BJ (cell line): ENCODE measurements at places on chromosomes 7 and 10. TPM values are rescaled to one million over a fixed set of nuclear protein-coding genes. Genes with fewer than 3 reads are reported as not detected.

GRCh38 chr7:146150153-146150552, 33.6 kb downstream of the CNTNAP2 start:
- no peak for DNase-seq

The ERVW-1 gene
- not detected in 2 replicates for polyA plus RNA-seq

DNA sequence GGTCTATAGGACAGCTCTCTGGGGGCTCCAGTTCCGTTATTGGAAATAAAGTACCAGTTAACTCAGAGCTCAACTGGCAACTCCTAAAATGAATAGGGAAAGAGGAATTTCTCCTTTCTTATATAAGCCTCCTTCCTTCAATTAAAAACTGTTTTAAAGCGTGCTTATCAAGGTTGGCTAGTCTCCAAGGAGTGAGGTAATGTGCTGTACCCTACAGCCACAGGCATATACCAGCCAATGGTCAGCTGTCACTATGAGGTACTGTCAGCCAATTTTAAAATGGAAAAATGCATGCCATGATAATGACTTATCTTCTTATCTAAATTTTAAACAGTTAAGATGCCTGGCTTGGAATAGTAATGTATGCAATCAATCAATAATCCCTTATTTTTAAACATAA, 76.2 kb downstream of the PLCE1 start:
- no peak for DNase-seq

- no peak for DNase-seq
Measured at GRCh38 chr7:16930946-16931345, 49.2 kb upstream of the AGR3 start.

- no peak for DNase-seq
Measured at GRCh38 chr7:143846692-143847091, 55.3 kb downstream of the TCAF1 start.

The OR6V1 gene
- polyA plus RNA-seq: not detected in 2 replicates

The CPXM2 gene
- polyA plus RNA-seq: 13.9 and 14.4 TPM in 2 replicates

DNA sequence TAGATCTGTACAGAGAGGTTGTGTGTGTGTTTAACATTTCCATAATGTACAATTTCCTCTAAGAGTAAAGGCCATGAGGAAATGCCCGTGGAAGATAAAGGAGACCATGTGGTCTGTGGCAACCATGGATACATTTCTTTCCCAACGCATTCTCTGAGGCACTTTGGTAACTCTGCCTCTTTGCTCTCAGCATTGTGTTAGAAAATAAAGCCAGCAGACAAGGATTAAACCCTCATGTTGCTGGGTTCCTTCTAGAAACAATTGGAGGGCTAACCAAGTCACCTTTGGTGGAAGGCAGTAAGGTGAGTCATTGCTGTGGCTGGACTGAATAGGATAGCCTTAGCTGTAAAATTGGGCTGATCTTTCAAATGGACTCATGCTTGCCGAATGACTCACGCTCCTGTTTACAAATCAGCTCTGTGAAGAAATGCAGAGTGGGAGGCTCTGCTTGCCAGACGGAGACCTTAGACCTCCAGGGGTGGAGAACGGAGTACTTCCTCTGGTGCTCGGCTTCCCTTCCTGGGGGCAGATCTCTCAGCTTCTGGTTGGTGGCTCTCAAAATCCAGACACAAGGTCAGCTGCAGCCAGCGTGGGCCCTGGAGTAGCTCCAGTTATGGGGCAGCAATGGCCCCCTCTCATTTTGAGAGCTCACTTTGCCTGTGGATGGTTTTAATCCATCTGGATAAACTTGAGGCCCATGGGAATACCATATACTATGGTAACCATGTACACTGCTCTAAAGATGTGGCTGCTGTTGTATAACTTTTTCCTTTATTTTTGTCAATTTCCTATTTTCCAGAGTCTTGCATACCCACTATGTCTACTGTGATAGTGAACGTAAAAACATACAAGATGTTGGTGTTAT, 137.3 kb downstream of the TCF7L2 start:
- peak; percentile 98 for DNase-seq

The CDC14C gene
- polyA plus RNA-seq: 0.04 TPM in 1 of 2 replicates, not detected in the other

The GIMAP5 gene
- polyA plus RNA-seq: not detected in 2 replicates

GRCh38 chr7:120567204-120567603, 290.7 kb downstream of the TSPAN12 start:
- DNase-seq: no peak

GRCh38 chr10:32207544-32207943, 139.4 kb downstream of the EPC1 start:
- no peak for DNase-seq

GRCh38 chr10:28808693-28809092, 131.4 kb downstream of the BAMBI start:
- no peak for DNase-seq

The C10orf67 gene
- 0.10 and 0.15 TPM in 2 replicates for polyA plus RNA-seq

GRCh38 chr7:64320547-64321513, 7.1 kb downstream of the ZNF736 start:
- DNase-seq: no peak

GRCh38 chr10:5234106-5234860, 37.6 kb downstream of the AKR1C4 start:
- DNase-seq: no peak

- DNase-seq: no peak
Measured at GRCh38 chr10:131725581-131726069, 175.2 kb upstream of the PPP2R2D start.

DNA sequence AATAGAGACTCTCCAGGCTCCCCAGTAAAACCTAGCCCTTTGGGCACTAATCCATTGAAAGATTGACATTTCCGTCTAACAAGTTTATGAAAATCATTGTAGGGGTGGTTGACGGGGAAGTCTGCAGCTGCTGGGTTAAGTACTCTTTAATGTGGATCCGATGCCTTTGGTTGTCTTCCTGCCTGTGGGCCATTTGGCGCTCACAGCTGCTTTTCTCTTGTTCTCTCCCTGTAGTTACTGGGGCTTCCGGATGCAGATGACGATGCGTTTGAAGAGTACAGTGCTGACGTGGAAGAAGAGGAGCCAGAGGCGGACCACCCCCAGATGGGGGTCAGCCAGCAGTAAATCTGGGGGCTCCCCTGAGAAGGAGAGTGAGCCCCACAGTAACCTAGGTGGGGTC, 22.4 kb downstream of the MTURN start:
- DNase-seq: no peak

DNA sequence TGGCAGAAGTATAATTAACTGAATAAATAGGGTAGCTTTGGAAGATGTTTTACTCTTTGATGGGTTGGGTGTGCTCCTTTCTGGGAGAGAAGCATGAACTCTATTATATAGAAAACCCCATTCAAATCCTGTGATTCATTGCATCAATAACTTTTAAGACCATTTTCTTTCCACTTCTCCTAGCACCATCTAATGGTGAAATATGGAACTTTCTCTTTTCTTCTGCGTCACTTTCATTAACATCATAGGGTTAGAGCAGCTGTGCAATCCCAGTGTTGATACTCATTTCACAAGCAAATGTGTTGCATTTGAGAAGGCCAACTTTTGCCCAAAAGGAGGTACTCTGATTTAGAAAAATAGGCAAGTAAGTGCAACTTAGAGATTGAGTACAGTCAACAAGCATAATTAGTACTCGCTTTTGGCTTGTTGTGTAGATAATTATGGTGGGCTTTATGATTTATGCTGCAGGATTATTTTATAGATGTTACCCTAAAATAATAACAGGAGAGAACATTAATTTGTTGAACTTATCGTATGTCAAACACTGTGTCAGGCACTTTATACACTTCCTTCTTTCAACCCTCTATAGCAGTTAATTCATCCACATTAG, 92.9 kb downstream of the CPED1 start:
- DNase-seq: peak; percentile 28

DNA sequence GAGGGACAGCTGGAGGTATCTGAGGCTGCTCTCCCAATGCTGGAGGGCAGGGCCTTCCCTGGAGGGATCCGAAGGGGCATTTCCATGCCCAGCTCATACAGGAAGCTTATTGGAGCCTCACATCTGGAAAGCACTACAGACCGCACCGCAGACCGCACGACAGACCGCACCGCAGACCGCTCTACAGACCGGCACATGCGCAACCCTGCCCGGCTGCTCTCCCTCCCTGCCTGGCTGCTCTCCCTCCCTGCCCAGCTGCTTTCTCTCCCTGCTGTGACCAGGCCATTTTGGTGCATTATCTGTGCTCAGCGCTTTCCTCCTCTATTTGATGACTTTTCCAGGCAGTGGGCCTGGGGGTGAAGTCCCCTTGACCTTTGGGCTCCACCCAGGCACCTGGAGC, 39.6 kb upstream of the EN2 start:
- DNase-seq: no peak

The PTPN20 gene
- 0.04 TPM in 1 of 2 replicates, not detected in the other for polyA plus RNA-seq

The IL15RA gene
- 4.6 and 7.5 TPM in 2 replicates for polyA plus RNA-seq

- DNase-seq: no peak
Measured at GRCh38 chr7:101947899-101948298, 130.5 kb downstream of the CUX1 start.

DNA sequence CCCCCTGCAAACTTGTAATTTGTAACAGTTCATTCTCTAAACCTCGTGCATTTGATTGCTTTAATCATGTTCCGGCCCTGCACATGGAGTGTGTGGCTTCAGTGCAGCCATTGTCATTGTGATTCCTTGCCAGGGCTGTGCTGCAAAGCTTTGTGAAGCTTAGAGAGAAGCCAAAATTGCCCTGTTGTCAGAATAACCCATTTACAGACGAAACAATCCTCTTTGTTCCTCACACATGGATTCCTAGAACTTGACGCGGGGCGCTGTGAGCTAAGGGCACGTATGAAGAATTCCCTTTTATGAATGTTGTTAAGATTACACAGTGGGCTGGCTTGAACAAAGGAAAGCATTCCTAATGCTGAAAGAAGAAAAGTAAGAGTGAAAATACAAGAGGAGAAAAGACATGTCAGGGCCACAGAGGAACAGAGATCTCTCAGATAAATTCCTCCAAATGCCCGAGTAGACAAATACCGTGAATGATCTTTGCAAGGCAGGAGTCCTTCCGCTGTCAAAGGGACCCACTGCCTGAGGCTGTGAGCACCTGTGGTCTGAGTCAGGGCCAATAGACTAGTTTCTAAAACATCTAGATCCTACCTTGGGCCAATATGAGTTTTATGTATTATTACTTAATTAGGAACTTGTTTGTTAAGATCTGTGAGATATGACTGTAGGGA, 205.4 kb upstream of the C7orf33 start:
- no peak for DNase-seq

The ANXA8 gene
- polyA plus RNA-seq: 0.27 and 0.42 TPM in 2 replicates

GRCh38 chr7:36625247-36625646, 99.0 kb downstream of the AOAH start:
- DNase-seq: no peak

GRCh38 chr7:48528646-48529045, 357.4 kb downstream of the ABCA13 start:
- no peak for DNase-seq

DNA sequence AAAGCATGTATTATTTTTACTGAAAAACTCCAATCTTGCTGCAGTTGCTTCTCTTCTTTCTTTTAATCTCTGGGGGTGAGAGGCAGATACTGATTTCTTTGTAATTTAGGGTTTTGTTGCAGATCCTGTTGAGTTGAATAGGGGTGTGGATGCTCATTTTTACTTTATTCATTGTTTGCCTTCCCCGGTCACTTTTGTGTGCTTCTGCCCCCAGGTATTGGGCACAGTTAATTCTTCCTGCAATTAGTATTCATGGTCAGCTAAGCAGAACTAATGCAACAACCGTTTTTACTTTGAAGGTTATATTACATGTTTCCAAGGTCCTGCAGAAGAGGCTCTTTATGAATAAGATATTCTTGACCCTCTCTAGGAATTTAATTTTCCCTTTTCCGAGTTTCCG, 96.4 kb downstream of the BUB3 start:
- no peak for DNase-seq

GRCh38 chr7:105890290-105890997, 14.0 kb upstream of the ATXN7L1 start:
- DNase-seq: no peak

- DNase-seq: no peak
Measured at GRCh38 chr10:86785968-86786367, 29.5 kb downstream of the BMPR1A start.

The OPN4 gene
- not detected in 2 replicates for polyA plus RNA-seq

The AKR1C1 gene
- 4.0 and 4.2 TPM in 2 replicates for polyA plus RNA-seq

The AKR1C8 gene
- not detected in 2 replicates for polyA plus RNA-seq

- no peak for DNase-seq
Measured at GRCh38 chr7:149223176-149223575, 16.3 kb upstream of the ZNF212 start.

DNA sequence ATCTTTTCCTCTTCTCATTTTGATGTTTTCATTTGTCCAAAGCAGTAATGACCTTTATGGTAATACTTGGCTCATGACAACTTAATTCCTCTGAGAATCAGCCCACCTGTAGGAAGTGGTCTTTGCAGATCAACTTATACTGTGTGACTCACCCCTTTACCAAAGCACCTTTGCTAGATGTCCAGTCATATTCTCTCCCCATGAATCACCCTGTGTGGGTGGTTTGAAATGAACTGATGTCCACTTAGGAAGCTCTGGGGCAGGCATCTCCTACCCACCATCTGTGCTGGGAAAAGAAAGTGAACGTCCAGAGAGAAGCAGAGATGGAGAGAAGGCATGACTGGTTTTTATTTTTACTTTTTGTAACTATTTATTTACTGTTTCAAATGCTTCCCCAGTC, 410.3 kb downstream of the KIF20B start:
- DNase-seq: no peak

DNA sequence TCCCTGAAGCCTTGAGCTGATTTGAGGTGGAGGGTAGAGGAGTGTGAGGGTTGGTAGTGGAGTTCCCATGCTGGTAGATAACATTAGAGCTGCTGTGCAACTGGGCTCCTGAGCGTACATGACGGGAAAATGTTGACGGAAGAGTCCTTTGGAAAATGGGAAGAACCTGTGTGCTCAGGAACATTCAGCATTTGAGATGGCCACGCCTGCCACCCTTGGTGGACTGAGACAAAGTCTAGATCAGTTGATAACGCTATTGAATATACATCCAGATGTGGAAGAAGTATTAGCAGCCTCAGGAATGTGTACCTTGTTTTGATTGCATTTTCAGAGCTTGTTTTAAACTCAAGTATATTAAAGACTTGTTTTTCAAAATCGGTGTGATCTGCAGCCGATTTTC, 16.1 kb downstream of the PCBD1 start:
- DNase-seq: no peak

The SKIDA1 gene
- polyA plus RNA-seq: 0.27 and 0.60 TPM in 2 replicates

- no peak for DNase-seq
Measured at GRCh38 chr7:157250605-157251228, 86.1 kb upstream of the DNAJB6 start.

- DNase-seq: no peak
Measured at GRCh38 chr10:78937800-78938694, 130.7 kb upstream of the ZMIZ1 start.

The CCDC172 gene
- polyA plus RNA-seq: not detected in 2 replicates

The OTUD1 gene
- polyA plus RNA-seq: 1.1 and 1.7 TPM in 2 replicates

The STOX1 gene
- polyA plus RNA-seq: 0.02 TPM in 1 of 2 replicates, not detected in the other

DNA sequence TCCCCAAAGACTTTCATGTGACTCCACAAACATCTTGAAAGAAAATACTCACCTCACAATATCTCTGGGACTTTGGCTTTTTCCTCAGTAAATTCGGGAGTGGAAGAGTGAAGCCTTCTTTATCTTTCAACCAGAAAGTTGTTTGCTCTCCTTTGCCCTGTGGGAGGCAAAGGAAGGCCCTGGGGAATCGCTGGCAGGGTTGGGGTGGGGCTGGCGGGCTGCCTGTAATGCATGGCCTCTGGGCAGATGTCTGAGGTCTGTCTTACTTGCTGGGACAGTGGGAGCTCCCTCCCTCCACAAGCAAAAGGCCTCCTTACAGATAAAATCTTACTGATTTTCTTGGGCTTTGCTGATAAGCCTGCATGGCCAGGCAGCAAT, 24.9 kb downstream of the TECTB start:
- DNase-seq: no peak

The NKX6-2 gene
- not detected in 2 replicates for polyA plus RNA-seq

The SSC4D gene
- polyA plus RNA-seq: 0.71 and 0.92 TPM in 2 replicates

The MUC3A gene
- not detected in 2 replicates for polyA plus RNA-seq

- DNase-seq: no peak
Measured at GRCh38 chr7:26147030-26147429, 5.0 kb upstream of the NFE2L3 start.
